ENCODE measurements at places on chromosomes 16 and 17.
A peak's percentile ranks its signal among the peaks of the same experiment; 100 is the strongest.

- no peak for DNase-seq
Observed at GRCh38 chr17:49067163-49067562, 65.4 kb upstream of the B4GALNT2 start.

GRCh38 chr16:58727796-58728568 lies 6.1 kb downstream of the GOT2 start:
- DNase-seq = no peak

DNA sequence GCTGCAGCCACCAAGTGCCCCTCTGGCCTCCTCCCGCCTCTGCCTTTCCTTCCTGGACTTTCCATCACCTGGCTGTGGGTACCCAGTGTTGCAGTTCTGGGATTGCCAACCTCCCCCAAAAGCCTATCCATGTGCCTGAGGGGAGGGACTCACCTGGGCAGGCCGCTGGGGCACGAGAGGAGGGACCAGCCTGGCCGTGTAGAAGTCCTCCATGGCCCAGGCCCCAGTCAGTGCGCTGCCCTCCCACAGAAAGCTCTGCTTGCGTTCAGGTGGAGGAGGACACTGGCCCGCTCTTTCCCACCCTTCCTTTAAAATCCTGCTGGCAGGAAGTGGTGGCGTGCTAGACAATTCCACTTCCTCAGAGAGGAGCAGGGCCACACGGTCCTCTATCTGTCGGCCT lies 14.2 kb downstream of the SLX4 start:
- DNase-seq = no peak

DNA sequence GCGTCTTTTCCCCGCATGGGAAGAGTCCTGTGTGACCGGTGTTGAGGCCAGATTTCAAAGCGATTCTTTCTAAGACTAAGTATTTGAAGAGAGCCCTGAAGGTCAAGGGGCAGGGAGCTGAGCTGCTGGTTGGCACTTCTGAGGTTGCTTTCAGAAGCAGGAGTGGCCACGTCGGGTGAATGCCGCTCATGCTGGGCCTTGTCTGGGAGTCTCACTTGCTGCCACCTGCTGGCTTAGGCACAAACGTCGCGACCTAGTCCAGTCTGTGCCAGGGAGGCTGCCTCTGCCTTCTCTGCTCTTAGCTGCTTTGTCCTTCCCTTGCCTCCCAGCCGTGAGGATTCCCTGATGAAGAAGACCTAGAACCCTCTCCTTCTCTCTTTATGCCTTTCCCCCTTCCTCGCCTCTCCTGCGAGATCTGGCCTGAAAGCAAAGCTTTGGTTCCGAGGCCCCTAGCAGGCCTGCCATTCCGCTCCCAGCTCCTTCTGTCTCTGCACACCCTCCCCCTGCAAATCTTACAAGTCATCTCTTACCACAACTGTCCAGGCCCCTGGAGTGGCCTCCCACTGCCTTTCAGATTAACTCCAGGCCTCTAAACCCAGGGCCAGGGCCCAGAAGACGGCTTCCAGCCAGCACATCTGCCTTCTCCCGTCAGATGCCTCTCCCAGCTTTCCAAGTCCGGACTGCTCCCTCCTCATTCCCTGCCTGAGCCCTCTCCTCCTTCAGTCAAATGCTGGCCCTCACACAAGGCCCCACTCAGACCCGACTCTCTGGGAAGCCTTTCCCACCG lies 11.4 kb downstream of the CTNS start:
- DNase-seq = peak; percentile 77

DNA sequence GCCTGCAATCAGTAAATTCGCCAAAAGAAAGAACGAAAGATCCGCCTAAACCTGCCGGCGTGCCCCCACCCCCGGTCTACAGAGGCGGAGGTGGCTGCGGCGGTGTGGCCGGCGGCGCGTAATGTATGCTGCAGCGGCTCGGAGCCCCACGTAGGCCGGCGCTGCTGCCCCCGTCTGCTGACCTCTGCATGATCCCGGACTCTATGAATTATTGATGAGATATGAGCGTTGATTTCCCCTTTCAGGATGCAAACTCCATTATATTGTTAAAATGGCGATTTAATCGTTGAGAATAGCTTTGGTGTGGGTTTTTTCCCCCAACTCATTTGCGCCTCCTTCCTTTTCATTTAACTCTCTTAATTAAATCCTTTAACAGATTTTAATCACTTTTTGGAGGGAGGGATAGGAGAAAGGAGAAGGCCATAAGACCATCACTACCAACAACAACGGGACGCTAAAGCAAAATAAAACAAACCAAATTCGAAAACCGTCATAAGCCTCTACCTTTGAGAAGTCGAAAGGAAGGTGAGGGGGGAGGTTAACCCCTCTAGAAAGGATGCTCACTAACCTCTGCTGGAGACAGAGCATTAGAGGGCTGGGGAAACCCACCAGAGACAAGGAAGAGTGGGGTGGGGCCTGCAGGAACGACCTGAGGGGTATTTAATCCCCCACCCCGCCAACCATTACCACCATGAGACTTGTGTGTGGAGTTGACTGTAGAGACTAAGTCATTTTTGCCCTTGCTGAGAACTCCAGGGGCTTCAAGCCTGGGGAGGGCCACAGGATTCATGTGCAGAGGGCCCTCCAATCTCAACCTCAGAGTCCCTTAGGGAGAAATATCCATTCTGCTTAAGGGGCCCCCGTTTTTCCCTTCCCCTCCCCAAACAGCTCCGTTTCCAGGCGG lies 3.4 kb downstream of the HOXB3 start:
- no peak for DNase-seq

- DNase-seq = no peak
Observed at GRCh38 chr16:11742093-11742535, 543 bp downstream of the TXNDC11 start.

GRCh38 chr17:32596628-32597027 lies 109.8 kb downstream of the CDK5R1 start:
- no peak for DNase-seq

- DNase-seq = no peak
Observed at GRCh38 chr16:5381481-5381880, 283.9 kb upstream of the EEF2KMT start.

GRCh38 chr16:50640919-50641817 lies 39.9 kb downstream of the SNX20 start:
- no peak for DNase-seq

DNA sequence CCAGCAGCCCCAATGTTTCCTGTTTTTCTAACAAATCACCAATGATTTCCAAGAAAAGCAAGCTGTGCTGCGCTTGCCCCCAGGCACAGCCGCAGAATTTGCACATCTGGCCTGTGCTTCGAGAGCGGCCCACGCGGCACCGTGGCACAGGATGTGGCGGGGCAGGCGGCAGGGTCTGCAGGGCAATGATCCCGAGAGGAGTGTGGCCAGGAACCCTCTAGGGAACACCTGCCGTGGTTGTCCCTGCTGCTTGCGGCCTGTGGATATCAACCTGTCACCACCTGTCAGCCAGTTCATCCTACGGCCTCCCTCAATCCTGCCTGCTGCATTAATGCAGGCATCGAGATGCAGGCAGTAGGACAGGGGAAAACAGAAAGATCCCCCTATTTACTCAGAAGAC lies 24.0 kb downstream of the PIK3R5 start:
- DNase-seq = no peak

DNA sequence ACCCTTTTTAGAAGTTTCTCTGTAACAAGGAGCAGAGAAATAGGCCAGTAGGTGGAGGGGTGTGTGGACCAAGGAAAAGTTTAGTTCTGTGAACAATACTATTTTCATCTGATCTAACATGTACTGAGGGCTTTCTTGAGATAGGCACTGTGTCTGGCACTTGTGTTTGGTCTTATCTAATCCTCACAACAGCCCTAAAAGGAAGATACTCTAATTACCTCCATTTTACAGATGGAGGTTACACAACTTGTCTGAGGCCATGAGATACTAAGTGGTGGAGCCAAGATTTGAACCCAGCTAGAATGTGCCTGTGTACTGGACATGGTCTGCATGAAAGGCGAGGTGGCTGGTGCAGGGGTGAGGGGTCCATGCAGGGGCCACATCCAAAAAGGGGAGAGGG lies 4.5 kb downstream of the TNFSF12 start:
- no peak for DNase-seq

GRCh38 chr17:35969558-35970380 lies 11.5 kb downstream of the CCL16 start:
- DNase-seq = no peak

DNA sequence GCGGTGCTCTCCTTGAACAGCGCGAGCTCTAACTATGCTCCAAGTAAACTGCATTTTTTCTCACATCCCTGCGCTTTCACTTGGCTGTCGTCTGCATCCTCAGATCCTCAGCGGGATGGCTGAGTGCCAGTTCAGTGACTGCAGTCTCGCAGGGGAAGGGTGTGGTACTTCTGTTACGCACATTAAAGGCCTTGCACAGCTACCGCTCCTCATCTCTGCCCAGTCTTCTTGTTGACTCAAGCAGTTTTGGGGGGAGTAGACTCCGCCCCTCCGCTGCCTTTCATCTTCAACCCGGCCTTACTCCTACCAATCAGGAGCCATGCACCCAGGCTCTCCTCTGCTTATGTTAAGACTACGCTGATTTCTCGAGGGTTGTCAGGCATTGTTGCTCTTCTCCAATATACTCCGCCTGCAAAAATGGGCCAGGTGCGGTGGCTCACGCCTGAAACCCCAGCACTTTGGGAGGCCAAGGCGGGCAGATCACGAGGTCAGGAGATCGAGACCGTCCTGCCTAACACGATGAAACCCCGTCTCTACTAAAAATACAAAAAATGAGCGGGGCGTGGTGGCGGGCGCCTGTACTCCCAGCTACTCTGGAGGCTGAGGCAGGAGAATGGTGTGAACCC lies 10.0 kb downstream of the ATP5PD start:
- peak; percentile 94 for DNase-seq

GRCh38 chr16:16830401-16830800 lies 451.5 kb downstream of the NPIPA7 start:
- DNase-seq = no peak

- no peak for DNase-seq
Observed at GRCh38 chr16:69497876-69498596, 67.7 kb upstream of the NFAT5 start.

DNA sequence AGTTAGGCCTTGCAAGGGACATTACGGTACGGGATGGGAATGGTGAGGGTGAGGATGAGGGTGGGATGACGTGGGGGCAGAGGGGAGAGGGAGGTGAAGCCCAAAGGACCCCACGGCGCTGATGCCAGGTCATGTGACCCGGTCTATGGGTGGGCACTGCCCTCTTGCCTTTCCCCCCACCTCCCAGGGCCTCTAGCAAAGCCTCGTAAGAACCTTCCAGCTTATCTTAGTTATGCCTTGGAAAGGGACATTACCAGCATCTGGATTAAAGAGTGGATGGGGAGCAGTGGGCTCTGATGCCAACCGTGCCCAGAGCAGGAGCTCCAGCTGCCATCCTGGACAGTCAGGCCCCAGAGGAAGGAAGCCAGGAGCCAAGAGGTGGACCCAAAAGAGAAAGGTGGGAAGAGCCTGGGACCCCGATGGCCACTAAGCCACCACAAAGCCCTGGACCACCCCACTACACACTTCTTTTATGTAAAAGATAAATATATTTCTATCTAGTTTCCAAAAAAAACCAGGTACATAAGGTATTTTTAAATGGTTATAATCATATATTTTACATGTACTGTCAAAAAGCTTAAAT lies 40.9 kb downstream of the TK2 start:
- DNase-seq = no peak

DNA sequence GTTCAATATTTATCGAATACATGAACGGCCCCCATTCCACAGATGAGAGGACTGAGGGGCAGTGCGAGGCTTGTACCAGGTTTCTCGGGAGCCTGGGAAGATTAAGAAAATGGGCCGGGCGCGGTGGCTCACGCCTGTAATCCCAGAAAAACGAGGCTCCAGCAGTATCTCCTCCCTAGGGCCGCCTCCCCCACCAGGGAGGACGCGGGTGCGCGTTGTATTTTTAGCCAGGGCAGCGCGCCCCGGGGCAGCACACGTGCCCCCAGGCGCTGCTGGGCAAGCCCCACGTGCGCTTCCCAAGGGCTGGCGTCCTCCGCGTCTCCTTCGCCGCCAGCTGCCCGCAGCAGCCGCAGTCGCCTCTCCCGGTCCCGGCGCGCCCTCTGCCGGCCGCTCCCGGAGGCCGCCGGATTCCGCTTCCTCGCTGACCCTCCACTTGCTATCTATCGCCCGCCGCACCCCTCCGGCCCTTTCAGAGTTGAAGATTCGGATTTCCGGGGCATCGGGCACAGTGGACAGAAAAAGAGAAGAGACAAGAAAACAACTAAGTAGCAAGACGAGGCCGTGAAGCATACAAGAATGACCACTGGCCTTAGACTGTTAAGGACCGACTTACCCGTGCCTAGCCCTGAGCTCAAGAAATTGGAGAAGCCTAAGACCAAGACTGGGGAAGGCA lies 1.9 kb upstream of the YBX2 start:
- peak; percentile 92 for DNase-seq

GRCh38 chr16:12324152-12324551 lies 347.6 kb downstream of the SNX29 start:
- no peak for DNase-seq

GRCh38 chr17:31834448-31834847 lies 24.6 kb downstream of the COPRS start:
- no peak for DNase-seq

DNA sequence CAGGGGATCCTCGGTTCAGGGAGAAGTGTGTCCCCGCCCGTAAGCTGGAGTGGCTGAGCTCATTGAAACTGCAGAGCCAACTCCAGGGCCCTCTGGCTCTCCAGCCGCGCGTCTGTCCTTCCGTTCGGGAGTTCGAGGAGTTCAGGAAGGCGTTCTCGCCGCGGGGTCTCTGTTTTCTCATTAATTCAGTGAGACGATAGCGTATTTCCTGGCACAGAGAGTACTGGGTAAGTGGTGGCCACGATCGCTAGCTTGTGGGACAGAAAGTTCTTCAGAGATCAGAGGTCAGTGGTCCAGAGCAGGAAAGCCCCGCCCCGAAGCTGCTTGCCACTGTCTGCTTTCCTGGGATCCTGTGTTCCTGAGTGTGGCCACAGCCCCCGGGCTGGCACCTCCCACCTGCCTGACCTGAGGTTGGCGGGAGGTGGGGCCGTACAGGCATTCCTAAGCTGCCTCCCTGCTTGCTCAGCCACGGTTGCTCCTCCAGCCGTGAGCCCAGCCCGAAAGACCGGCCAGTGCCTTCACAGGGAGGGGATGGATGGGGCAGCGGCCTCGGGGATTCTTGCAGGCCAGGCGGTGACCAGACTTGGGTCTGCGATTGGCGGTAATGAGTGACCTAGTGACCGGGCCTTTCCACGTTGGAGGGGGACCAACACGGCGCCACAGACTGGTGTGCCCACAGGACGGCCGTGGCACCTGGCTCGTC lies 8.9 kb downstream of the BAIAP2 start:
- no peak for DNase-seq

- DNase-seq = no peak
Observed at GRCh38 chr17:55427587-55427882, 5.9 kb upstream of the MMD start.

GRCh38 chr16:2710711-2711231 lies 9.3 kb downstream of the PRSS27 start:
- DNase-seq = no peak

- no peak for DNase-seq
Observed at GRCh38 chr16:78098595-78099270, 721 bp upstream of the WWOX start.

- no peak for DNase-seq
Observed at GRCh38 chr17:16091773-16092172, 92.1 kb downstream of the TTC19 start.

GRCh38 chr16:51952500-51952899 lies 594.4 kb downstream of the TOX3 start:
- DNase-seq = no peak

GRCh38 chr17:18877104-18877645 lies 19.2 kb downstream of the PRPSAP2 start:
- DNase-seq = no peak

- no peak for DNase-seq
Observed at GRCh38 chr16:70661918-70662641, 15.7 kb downstream of the IL34 start.

GRCh38 chr17:66850692-66851091 lies 15.8 kb downstream of the CACNG5 start:
- DNase-seq = no peak

All from Right ventricle myocardium inferior (tissue), 1 donor.